ENCODE measurements at places on chromosomes 6 and 20.
A peak's percentile ranks its signal among the peaks of the same experiment; 100 is the strongest.

- no peak for DNase-seq
Measured at GRCh38 chr6:35044761-35045421, 96.2 kb downstream of the TCP11 start.

DNA sequence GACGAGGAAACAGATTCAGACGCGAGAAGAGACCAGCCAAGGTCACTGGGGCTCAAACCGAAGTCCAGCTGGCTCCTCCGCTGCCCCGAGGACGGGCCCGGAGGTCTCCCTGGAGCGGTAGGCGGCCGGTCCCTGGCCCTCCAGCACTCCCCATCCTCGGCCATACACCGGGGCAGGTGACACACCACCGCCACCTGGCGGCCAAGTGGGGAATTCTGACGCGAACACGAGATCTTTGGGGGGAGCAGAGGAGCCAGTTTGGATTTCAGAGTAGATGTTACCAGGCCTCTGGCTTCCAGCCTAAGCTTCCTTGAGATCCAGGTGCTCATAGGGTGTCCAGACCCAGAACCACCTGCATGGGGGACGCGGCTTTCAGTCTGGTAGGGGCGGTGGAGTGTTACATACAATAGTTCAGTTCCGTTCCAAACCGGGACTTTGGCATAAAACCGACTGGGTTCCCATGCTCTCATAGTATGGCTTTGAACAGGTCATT lies 16.1 kb downstream of the BPIFB1 start:
- no peak for DNase-seq

GRCh38 chr20:51470907-51471411 lies 71.6 kb downstream of the NFATC2 start:
- no peak for DNase-seq

- no peak for DNase-seq
Measured at GRCh38 chr6:137157601-137158000, 15.8 kb downstream of the IL22RA2 start.

- DNase-seq: no peak
Measured at GRCh38 chr6:28657381-28657768, 131.7 kb downstream of the GPX5 start.

- no peak for DNase-seq
Measured at GRCh38 chr20:55160996-55161395, 685.6 kb downstream of the DOK5 start.

GRCh38 chr6:34070315-34071135 lies 75.4 kb downstream of the GRM4 start:
- DNase-seq: no peak

DNA sequence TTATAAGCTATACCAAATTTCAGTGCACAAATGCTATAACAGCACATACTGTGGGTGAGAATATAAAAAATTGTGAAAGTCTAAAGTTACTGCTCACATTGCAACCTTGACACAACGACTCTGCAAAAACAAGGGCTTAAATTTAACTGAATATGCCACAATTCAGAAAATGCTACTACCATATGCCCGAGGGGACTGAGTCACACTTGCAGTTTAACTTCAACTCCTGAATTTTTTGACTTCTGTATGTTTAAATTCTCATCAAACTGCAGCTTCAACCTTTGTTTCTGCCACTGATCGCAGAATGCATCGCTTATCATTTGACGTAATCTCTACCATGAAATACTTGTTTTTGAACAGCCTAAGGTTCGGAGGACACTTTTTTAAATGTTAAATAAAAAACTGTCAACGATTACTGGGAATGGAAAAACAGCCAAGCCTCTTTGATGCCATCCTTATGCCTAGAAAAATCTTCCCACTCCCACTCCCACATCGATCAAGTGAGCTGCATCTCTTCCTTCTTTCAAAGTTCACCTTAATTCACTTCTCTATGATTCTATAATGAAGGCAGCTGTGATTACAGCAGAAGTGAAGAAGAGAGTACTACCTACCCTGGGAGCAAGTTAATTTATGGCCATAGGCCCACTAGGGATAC lies 136.5 kb downstream of the ATXN1 start:
- no peak for DNase-seq

DNA sequence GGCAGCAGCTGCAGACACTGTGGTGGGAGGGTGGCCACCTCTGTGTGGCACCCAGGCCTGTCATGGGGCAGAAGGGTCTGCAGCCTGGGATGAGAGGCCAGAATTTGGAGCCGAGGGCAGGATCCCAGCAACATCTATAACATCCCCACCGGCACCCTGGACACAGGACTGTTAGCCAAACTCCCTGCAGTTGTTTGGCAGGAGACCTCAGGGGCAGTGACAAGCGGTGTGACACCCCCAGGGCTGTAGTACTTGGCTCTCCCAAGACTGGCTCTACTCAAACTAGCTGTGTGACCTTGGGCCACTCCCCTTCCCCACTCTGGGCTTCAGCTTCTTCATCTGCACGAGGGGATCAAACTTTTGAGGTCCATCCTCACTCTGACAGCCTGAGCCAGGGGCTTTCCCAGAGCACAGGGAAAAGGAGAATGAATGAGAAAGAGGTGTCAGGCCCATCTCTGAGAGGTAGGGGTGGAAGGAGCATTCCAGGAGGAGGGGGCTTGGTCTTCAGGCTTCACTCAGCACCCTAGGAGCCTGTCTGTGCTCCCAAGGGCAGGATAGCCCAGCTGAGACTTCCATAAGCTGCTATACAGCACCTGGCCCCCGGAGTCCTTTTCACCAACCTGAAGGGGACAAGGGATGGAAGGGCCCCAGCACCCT lies 64.0 kb downstream of the MDGA1 start:
- DNase-seq: no peak

DNA sequence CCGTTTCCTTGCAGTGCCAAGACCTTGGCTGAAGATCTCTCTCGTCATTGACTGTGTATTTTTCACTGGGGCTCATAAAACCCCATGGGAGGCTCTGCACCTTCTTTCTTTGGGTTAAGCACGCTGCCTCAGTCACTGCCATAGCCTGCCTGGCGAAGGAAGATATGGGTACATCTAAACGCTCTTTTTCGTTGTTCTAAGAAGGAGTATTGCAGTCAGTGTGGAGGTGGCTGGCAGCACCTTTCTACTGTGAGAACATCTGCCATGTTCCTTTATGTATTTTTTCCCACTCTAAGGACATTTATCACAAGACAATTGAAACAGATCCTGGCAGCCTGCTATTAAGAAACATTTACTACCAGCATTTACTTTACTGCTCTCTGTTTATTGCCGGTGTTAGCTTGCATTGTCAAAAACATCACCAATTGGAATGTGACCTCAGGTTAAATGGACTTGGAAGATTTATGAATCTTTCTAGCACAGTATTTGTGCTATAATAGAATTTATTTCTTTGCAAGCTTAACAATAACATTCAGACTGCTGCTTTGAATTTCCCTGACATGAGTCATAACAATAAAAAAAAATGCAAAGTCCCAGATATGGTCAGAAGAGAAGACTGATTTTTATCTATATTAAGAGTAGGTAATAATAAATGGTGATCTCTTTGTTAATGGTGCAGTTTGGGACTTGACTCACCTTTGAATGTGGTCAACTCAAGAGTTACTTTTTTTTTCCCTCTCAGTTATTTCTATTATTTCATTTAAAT lies 62.2 kb upstream of the CLDN20 start:
- peak; percentile 75 for DNase-seq

DNA sequence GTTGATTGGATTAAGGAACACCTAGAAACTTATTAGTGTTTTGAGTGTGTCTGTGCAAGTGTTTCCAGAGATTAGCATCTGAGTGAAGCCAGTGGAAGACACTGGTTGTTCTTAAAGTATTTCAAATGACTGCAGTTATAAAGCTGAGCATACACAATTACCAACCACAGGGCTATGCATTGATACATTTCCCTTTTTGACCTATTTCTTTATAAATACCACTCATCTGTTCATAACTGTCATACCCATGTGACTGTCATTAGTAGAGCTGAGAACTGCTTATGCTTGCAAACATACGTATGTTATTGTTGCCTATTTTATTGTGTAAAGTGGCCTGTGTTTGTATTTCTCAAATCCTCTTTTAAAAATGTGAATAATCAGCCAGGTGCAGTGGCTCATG lies 15.3 kb upstream of the ZC3H12D start:
- DNase-seq: no peak

- DNase-seq: no peak
Measured at GRCh38 chr20:63284544-63284949, 8.4 kb upstream of the COL20A1 start.

DNA sequence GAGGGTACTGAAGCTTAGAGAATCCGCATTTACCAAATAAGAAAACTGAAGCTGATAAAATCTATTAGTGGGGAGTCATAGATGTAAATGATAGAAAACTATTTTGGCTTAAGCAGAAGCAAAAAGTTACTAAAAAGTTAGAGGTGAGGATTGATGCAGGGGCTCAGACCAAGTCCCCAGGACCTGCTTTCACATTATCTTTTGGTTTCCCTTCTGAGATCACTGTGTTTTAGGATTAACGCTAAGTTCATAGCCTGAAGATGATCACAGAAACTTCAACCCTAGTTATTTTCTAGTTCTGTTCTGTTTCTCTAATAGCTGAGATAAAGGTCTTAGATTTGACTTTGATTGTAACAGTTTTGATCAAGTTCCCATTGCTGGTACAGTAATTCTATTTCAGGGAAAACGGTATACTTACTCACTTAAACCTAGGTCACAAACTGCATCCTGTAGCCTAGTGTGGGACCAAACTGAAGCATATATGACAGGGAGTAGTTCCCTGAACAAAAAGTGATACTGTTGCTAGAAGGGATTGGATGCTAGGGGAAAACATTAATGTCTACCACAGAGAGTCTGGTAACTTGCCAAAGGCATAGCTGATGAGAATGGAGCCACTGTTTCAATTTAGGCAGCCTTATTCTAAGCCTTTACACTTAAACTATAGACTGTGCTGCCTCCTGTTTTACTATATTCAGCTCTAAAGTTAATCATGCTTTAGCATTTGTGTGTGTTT lies 13.1 kb downstream of the CYB5R4 start:
- no peak for DNase-seq

DNA sequence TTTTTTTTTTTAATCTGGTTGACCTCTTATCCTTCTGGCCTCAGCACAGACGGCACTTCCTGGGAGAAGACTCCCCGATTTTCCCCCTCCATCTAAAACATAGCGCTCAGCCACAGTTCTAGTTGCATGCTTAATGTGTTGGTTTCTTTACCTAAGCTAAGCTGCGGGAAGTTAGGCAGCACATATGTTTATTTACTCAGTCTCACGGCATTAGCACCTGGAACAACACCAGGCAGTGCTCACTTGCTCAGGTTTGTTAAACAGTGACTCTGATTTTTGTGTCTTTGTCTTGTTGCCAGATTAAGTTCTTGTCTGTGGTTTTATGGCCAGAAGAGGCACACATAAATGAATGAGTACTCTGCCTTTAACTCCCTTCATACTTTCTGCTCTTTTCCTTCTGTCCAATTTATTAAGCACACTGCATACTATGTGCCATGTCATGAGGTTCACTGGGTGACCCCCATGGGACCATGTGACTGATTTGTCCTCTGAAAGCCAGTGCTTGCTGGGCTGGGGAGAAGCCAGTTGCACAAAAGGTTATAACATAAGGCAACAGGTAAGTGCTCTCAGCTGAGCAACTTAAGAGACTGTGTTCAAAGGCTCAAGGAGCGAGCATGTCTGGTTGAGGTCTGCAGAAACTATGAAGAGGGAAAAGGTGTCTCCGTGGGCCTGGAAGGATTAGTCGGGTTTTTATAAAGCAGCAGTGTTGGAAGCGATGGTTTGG lies 93.6 kb downstream of the RPP40 start:
- DNase-seq: no peak

DNA sequence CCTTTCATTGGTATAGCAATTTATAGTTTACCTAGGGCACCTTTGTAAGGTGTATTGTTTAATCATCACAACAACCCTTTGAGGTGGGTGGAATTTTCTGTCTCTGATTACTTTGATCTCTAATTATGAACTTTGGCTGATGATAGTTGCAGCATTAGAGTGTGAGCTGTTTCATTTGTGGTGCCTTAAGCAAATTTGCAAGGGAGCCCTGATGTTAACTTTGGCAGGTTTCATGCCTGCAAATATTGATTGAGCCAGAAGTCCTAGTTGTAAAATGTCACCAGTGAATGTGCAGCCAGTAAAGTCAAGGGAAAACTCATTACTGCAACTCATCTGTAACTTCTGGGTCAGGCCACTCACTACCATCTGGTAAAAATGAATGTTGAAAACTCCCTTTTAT lies 29.8 kb downstream of the CTNNBL1 start:
- DNase-seq: no peak

GRCh38 chr6:3603340-3604130 lies 146.7 kb upstream of the SLC22A23 start:
- no peak for DNase-seq

DNA sequence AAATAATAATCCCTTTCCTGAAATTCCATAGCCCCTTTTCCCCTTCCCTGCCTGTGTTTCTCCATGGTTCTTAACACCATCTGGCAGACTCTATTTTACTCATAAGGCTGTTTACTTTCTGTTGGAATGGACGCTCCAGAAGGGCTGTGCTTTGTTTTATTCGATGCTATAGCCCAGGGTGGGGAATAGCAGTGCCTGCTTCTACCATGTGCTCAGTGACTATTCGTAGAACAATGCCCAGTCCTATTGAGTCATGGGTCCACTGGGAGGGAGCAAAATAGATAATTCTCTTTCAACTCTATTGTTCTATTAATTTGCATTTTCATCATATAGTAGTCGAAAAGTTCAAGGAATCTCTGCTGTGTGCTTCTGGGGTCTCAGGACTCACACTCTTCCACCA lies 565.1 kb downstream of the C6orf118 start:
- DNase-seq: no peak

DNA sequence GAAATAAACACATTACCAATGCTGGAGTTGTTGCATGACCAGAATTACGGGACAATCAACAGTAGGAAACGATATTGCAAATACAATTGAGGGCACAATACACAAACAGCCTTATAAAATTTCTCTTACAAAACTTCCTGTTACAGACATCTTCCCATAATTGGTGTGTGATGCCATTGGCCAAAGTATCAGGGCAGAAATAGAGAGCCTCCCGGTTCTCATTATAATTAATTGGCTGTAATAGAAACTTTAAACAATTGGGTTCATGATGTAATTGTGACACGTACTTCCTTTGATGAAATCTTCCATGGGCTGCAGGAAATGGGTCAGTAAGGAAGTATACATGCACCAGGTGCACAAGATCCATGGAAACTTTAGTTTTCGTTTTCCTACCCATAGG lies 40.3 kb upstream of the RALGAPA2 start:
- DNase-seq: no peak

GRCh38 chr20:13741879-13742278 lies 42.8 kb downstream of the ESF1 start:
- DNase-seq: no peak

DNA sequence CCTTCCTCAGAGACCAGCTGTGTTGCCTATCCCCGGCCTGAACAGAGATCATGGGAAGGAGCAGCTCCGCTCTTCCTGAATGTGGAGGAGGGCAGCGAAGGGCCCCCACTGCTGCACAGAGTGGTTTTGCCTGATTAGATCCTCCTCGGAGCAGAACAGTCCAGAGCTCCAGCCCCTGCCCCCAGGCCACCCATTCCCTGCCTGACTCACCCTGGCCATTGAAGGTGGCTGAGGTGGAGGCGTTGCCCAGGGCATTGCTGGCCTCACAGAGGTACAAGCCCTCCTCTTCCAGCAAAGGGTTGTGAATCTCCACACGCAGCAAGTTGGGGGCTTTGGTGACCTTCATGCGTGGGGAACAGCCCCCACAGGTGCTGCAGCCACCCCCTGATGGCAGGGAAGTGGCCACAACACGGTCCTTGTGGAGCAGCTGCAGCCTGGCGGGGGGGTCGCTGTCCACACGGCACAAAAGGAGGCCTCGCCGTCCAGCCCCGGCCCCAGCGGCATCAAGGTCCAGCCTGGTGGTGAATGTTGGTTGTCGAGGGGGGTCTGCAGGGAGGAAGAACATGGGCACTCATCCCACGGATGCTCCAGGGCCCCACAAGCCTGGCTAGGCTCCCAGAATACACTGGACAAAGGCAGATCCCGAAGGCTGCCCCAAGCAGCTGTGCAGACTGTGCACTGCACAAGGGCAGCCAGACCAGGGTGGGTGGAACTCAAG lies 14.7 kb downstream of the SIGLEC1 start:
- DNase-seq: no peak
